ENCODE measurements at places on chromosomes 7 and 10.

- no peak for DNase-seq
These were observed 204.5 kb downstream of the LSM5 start for GRCh38 chr7:32285698-32286097.

DNA sequence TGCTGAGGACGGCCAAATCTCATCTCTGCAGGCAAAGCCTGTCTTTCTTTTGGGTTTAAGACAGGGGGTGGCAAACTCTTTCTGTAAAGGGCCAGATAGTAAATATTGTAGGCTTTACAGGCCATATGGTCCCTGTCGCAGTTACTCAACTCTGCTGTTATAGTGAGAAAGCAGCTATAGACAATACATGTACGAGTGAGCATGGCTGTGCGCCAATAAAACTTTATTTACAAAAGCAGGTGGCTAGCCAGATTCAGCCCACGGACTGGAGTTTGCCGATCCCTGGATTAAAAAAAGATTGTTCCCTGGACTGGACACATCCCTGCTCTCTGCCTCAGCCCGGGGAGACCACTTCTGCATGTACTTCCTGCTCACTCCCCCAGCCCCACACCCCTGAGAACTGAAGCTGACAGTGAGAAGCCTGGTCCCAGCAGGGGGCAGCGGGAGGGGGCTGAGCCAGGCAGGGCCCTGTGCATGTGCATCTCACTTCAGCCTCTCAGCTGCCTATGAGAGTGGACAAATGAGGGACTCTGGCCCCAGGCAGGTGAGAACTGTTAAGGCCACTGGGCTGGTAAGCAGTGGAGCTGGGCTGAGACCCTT lies 392.4 kb downstream of the PLXNA4 start:
- no peak for DNase-seq

GRCh38 chr7:80729591-80730320 lies 91.3 kb downstream of the CD36 start:
- DNase-seq, result no peak

DNA sequence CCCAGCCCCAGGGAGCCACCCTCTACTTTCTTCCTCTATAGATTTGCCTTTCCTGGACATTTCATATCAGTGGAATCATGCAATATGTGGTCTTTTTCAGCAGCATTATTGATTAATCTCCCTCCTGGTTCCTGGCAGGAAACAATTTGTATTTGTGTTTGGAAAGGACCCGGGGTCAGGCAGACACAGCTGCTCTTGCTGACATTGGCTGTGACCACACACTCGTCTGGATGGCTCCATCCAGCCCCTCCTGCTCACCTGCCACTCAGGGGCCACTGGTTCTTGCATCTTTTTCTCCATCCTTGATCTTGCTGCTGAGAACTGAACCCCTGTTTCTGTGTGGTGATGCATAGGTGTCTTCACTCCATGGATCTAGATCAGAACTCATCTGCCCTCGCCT lies 176.6 kb upstream of the MKI67 start:
- no peak for DNase-seq

GRCh38 chr10:89029785-89030437 lies 39.3 kb downstream of the FAS start:
- peak; percentile 34 for DNase-seq

DNA sequence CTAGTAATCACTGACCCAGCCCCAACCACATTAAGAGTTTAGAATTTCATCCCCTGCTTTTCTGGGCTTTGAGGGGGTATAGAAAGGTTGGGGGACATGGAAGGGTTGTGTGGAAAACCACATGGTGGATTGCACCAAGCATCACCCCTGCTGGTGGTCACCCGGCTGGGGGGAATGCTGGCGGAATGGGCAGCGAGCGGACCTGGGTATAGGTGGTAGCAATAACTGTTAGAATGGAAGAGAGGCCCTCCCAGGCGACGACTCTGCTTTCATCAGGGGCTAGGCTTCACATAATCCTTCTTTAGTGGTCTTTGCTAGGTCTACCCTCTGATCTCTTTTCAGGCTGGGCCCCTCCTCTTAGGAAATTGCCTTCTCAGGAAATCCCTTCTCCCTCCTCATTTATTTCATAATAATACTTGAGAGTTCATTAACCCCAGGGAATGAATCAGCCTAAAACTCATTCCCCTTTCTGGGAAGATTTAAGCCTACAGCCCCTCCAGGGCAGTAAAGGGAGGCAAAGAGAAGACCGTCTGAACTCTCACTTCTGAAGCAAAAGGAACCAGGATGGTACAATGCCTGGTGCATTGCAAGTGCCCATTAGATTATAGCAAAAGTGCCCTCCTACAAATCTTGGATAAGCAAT lies 90.7 kb upstream of the LEP start:
- DNase-seq, result no peak

GRCh38 chr10:100887761-100888296 lies 24.9 kb upstream of the SLF2 start:
- no peak for DNase-seq

- DNase-seq, result no peak
These were observed 13.8 kb downstream of the SGPL1 start for GRCh38 chr10:70829543-70829942.

- no peak for DNase-seq
These were observed 84.3 kb downstream of the CD36 start for GRCh38 chr7:80722616-80723195.

DNA sequence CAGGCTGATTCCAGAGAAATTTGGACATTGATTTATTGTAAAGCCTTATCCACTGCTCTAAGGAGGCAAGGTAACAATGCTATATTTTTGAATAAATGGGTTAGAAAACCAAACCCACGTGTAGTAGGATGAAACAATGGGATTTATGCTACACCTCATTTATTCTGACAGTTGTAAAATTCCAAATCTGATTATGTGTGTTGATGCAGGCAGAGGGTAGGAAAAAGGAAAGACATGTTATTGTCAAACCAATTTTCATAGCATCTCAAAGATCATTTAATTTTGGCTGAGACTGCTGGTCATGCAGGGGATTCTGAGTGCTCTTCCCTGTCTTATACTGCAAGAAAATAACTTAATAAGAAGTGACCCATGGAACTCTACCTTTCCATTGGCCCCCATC lies 1219.9 kb upstream of the SORCS1 start:
- DNase-seq, result no peak

DNA sequence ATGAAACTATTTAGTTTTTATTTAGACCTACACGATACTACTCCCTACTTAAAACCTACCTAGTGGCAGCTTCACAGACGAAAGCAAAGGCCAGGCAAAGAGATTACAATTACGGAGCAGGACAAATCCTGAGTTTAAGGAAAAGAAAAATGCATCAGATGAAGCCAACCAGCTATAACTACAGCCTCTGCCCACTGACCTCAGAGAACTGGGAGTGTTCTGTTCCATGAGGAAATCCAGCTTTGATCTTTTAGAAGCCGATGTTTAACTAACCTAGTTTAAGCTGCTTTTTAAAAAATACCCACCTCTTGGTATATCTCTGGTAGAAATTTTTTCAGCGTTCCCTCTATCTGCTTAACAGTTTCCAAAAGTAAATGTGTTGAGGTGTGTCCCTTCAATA lies 3.0 kb upstream of the UPF2 start:
- no peak for DNase-seq

- DNase-seq, result peak; percentile 51
These were observed 139.2 kb downstream of the USP6NL start for GRCh38 chr10:11472158-11472753.

GRCh38 chr7:49643321-49643720 lies 130.1 kb upstream of the VWC2 start:
- no peak for DNase-seq

DNA sequence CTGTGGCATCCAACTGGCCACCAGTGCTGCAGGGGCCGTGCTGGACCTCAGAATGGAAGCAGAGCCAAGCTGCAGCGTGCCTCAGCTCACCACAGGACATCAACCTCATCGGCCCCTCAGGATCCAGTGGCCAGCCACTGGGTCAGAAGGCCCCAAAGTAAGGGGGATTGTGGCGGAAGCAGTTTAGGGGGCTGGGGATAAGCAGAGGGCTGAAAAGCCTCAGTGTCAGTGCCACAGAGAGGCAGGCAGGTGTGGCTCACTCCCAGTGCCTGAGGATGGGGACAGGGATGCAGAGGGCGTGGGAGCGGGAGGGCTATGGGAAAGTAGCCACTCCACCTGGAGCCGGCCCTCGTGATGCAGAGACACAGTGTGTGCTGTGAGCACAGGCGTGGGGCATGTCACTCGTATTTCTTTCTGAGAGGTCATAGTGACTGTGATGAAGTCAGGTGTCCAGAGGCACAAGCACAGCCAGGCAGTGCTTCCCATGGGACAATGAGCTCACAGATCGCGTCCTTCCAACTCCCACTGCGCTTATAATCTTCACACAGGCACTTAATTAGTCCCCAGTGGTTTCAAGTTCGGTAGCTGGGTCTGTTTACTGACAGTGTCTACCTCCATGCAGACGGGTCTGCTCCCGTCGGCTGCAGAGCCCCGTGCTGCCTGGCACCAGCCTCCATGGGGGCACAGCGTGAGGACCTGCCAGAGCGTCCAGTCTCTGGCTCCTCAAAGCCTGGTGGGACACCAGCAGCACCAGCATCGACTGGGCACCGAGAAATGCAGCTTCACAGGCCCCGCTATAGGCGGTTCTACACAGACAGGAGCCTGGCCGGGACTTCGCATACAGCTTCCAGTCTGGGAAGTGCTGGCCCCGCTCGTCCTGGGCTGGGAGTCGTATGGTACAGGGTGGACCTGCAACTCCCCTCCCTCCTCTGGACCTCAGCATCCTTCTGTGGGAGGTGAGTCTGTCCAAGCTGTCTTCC lies 42.9 kb upstream of the CNPY1 start:
- no peak for DNase-seq

DNA sequence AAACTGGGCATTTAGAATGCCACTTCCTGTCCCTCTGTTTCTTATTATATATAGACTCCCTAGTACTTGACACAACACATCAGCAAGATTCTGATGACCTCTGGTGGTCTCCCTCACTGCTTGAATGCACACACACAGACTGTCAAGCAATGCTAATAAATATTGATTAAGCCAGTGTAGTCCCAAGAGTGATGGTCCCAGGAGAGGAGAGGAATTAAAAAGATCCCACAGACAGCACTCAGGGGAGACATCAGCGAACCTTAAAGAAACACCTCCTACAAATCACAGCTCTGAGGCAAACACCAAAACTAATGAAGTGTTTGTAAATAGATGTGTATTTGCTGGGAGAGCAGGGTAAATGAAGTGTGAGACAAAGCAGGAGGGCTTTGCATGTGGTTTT lies 1291.2 kb downstream of the XPNPEP1 start:
- DNase-seq, result no peak

GRCh38 chr10:52578871-52579405 lies 193.6 kb downstream of the MBL2 start:
- no peak for DNase-seq

- no peak for DNase-seq
These were observed 122.0 kb downstream of the TRRAP start for GRCh38 chr7:99000196-99000903.

- DNase-seq, result no peak
These were observed 286.4 kb upstream of the HGF start for GRCh38 chr7:82056282-82056681.

GRCh38 chr10:128049226-128050120 lies 76.8 kb downstream of the MKI67 start:
- DNase-seq, result no peak

DNA sequence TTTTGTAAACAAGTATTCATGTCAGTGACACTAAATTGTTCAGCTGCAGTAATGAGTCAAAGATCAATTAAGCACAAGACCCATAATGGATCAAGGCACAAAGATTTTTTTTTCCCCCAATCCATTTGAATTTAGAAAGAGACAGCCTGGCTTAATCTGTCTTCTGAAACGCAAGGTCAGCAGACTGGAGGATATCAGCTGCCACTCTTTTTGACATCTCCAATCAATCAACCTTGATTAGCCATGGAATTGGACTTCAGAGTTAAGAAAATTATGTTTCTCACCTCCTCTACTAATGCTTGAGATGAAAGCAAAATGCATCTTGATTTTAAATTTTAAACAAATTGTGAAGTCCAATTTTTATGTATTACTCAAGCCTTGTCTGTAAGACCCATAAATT lies 642.4 kb upstream of the STEAP1 start:
- no peak for DNase-seq

- DNase-seq, result no peak
These were observed 54.7 kb upstream of the CHST3 start for GRCh38 chr10:71909399-71910083.

DNA sequence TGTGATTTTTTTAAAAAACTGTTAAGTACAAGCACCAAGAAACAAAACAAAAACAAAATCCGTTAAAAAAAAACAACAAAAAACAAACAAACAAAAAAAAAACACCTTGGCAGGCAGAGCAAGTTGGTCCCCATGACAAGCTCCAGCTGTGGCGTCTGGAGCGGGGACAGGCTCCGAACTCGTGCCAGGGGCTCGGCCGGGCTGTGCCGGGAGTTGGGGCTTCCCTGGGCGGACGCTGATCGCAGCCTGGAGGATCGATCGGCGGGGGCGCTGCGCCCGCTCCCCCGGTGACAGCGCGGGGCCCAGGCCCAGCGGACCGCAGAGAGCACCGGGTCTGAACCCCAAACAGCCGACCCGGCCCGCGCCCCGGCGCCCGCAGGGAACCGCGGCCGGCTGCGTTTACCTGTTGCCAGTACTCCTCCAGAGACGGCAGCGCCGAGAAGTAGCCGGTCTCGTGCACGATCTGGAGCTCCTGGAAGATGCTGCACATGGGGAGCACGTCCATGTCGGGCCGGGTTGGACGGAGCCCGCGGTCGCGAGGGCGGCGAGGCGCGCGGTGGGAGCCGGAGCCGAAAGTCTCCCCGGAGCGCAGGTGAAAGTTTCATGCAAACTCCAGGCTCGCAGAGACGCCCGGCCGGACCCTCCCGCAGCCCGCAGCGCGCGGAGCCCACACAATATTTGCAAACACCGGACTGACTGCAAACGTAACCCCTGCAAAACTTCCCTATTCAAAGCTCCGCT lies at the start of gene KLF6:
Gene KLF6, minus strand, starts transcription at position 700 of the 741 bp plus-strand sequence. Its CDS starts 195 bp downstream, at position 505.
- no peak for DNase-seq

GRCh38 chr10:72323771-72324191 lies 30.9 kb downstream of the DNAJB12 start:
- DNase-seq, result no peak

DNA sequence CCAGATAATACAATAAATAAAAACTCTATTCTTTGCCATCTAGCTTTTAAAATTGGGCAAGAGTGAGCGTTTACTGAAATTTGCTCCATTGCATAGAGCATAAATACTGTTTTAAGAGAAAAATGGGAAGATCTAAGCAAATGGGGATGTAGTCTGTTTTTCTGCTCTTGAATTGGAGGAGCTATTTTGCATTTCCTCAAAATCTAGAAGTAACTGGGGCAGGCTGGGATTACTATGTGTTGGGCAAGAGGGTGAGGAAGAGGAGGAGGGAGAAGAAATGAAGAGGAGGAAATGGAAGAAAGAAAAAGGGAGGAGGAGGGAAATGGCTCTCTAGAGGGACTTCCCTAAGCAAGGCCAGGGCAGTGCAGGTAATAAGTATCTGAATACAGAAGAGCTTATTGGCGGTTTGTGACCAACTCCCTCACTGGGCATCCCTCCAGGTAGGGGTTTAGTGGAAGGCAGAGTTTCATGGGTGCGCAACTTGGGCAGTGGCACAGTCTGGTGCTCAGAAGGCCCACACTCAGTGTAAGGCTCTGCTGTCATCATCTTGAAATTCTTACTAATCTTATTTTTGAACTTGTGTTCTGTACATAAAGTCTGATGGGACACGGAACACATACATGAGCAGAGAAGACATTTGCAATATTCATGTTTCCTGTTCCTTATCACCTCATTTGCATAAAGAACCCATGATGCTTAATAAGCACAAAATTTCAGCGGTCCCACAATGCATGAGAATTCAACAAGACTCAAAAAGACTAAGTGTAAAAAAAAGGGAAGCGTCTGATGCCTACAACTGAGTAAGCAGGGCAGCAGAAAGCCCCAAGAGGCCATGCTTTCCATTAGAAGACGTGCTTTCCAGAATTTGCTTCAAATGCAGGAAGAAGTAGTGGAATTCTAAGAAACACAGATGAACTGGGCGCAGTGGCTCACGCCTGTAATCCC lies 116.9 kb downstream of the EVX1 start:
- DNase-seq, result no peak
